ENCODE measurements at places on chromosomes 13 and 19.

GRCh38 chr13:113664751-113665596 is 2.0 kb upstream of the GRK1 start:
- no peak for DNase-seq

DNA sequence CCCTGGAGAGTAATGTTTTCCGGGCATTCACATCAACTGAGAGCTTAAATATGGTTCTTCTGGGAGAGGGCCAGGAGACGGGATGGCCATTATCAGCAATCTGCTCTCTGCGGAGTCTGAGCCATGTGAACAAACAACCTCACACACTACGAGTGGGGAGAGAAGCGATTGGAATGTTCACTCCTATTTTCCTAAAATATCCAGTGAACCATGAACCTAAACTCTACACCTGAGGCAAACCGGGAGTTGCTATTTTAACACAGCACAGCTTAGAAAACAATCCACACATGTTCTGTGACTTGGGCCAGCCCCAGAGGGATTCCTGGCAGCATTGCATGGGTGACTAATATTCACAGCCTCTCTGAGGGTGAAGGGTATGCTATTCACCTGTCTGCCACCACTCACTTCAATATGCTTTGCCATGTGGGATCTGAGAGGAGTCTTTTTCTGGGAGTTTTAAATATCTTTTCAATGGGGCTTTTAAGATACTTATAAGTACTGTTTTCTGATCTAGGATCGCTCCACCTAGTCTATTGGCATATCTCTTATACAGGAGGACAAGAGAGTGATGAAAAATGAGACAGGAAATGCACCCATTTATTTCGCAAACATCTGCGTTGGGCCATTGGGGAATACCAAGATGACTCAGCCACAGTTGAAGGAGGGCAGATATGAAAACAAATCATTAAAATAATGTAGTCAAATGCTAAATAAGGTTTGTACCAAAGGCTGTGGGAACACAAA is 72.6 kb upstream of the SERP2 start:
- no peak for DNase-seq

- DNase-seq = no peak
Measured at GRCh38 chr19:4722671-4723594, 709 bp downstream of the DPP9 start.

GRCh38 chr13:32629313-32629712 is 43.1 kb downstream of the PDS5B start:
- DNase-seq = no peak

- no peak for DNase-seq
Measured at GRCh38 chr13:78103936-78104335, 185.3 kb upstream of the EDNRB start.

DNA sequence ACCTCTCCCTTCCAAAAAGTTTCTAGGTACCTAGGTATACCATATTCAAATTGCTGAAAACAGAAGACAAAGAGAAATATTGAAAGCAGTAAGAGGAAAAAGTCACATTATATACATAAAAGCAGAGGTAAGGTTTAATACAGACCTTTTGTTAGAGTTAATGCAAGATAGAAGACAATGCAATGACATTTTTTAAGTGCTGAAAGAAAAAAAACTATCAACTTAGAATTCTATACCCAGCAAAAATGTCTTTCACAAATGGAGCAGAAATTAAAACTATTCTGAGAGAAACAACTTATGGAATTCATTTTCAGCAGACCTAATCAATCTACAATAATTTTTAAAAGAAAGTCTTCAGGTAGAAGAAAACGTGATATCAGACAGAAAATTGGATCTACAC is 77.2 kb downstream of the CRYL1 start:
- DNase-seq = no peak

- no peak for DNase-seq
Measured at GRCh38 chr19:41269055-41269454, 4.9 kb downstream of the HNRNPUL1 start.

- no peak for DNase-seq
Measured at GRCh38 chr13:50509771-50510441, 333.6 kb downstream of the DLEU7 start.

GRCh38 chr19:3515891-3516422 is 9.8 kb downstream of the FZR1 start:
- no peak for DNase-seq

DNA sequence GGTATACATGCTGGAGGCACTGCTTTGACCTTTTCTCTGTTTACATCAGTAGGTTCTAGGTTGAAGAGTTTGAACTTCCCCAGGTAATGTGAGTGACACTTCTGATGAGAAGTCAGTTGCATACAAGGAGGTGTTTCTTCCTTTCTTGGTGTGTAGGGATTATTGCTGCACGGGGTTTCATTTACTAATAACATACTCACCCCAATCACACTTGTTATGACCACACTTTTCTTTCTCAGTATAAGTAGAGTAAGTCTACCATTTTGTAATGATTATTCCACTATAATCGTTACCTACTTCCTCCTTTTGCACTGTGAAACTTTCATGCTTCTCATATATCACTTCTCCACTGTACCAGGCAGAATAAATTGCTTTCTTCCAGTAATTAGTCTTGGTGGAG is 138.0 kb downstream of the TNFSF13B start:
- no peak for DNase-seq

DNA sequence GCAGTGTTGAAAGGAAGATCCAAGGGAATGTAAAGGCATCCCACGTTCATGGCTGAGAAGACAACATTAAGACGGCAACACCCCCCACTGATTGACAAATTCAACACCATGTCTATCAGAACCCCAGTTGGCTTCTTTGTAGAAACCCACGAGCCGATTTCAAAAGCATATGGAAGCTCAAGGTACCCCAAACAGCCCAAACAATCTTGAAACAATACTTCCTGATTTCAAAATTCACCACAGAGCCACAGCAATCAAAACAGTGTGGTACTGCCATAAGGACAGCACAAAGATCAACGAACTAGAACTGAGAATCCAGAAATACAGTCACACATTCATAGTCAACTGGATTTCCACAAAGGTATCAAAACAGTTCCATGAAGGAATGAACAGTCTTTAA is 6.2 kb downstream of the MIER2 start:
- no peak for DNase-seq

- no peak for DNase-seq
Measured at GRCh38 chr13:34675626-34676025, 266.4 kb upstream of the NBEA start.

DNA sequence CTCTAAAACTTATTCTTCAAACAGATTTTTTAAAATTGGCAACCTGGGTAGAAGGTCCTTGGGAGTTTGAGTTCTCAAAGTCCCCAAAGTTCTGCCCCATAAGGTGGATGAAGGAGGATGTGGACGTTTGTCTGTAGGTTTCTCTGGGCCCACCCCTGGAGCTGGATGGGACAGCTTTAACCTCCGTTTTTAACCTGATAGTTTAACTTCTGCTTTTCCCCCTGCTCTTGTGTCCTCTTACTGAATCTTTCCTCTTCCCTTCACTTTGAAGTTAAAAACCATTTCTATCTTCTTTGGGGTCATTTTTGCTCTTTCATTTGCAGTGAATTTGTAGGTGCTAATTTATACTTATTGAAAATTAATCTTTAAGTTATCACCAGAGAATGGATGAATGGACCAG is 79.1 kb downstream of the ESD start:
- DNase-seq = no peak

- no peak for DNase-seq
Measured at GRCh38 chr13:20528452-20528851, 2.8 kb upstream of the CRYL1 start.

DNA sequence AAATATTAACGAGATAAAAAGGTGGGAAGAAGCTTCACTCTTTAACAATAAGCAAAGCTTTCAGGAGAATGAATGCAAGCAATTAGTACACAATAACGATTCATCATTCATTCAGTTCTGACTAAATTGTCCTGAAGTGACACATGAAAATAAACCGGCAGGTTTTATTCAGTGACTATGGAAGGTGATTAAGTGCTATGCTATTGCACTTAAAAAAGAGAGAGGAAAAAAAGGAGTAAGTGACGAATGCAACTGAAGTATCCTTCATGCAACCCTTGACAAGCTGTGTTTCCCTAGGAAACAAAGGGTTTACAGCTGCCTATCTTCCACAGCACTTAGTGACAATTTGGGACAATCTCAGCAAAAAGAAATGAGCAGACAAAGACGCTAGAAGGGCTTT is 1.4 kb downstream of the LIG4 start:
- no peak for DNase-seq

GRCh38 chr13:103101500-103101899 is 35.3 kb upstream of the SLC10A2 start:
- DNase-seq = no peak

- peak; percentile 68 for DNase-seq
Measured at GRCh38 chr19:43519436-43520088, 7.4 kb downstream of the ETHE1 start.

DNA sequence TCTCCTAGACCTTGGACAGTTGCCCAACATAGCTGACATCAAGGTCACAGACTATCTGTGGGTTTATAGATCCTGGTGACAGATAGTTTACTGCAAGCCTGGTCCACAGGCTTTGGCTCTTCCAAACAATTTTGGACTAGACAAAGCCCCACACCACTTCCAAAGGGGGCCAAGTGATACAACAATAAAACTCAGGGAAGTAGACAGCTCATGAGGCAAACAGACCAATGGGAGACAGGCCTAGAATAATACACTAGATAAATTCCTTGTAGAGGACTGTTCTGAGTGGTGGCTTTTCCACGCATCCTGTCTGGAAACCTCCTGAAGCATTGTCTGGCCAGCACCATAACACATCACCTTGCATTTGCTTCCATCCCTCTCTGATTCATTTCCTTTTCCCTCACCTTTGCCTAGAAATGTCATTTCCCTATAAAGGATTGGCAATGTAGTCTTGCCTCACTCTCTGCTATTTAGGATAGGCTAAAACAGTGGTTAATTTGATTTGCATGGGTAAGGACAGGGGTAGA is 284.2 kb downstream of the POU4F1 start:
- no peak for DNase-seq

DNA sequence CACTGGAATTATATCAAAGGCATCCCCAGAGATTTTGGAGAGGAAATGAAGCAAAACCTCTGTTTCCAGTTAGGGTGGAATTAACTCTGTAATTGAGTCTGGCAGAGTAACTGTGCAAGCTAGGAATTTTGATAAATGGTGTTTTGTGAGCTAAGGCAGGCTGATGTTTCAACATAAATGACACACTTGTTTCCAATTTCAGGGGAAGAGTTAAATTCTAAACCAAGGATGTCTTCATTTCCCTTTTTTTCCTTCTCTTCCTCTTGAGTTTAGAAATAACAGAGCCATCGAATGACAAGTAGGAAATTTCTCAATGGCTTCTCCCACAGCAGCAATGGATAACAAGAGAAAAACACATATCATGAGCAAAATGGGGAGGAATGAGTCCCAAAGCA is 131.2 kb downstream of the IRS2 start:
- no peak for DNase-seq

DNA sequence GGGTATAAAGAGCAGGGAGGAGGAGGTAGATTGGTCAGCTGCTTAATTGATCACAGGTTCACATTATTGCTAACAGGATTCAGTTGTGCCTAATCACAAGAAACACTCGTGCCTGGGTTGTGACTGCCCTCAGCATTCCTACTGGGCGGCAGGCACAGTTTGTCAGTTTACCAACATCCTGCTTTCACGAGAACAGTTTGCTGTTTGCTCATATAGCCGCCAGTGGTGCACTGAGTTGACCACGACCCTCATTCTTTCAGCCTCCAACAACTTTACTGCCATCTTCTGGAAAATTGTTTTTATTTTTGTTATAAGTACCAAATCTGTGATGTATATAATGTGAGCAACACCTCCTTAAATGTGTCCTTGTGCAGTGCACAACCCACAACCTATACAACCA is 16.2 kb upstream of the IFT88 start:
- DNase-seq = no peak

- DNase-seq = no peak
Measured at GRCh38 chr13:40479196-40479845, 187.1 kb downstream of the FOXO1 start.

DNA sequence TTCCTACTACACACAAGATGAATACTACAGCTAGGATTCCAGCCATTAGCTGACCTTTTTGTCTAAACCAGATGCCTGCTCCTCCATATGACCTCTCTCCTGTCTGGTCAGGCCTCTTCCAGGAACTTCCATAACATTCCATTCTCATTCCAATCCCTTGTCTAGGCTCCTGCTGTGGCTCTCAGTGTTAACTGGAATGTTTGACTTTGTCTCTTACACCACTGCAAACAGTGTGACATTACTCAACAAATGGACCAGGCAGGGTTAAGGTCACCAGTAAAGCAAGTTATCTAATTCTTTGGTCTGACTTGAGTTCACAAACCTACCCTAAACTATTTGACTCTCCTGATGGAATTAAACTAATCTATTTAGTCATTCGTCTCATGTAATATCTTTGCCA is 2.1 kb upstream of the GPC6 start:
- no peak for DNase-seq
